Erythroblast (primary cell): ENCODE measurements at places on chromosomes 6 and 20.

DNA sequence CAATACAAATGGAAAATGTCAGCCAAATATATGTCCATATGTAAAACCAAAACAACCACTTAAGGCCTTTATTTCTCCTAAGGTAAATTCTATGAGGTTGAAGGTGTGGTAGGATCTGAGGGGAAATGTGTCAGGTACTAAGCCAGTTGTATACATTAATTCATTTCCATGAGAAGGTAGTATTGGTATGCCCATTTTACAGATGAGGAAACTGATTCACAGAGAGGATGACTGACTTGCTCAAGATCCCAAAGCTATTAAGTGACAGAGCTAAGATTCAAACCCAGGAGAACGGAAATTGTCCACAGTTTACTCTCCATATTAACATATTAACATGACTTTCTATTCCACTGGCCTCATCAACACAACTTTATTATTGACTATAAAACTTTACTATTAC is 64.1 kb upstream of the MAP7 start:
- no peak for DNase-seq

GRCh38 chr6:14880052-14880451 is 365.8 kb upstream of the JARID2 start:
- no peak for DNase-seq

- no peak for DNase-seq
Measured at GRCh38 chr20:47041396-47041899, 146.8 kb downstream of the EYA2 start.

DNA sequence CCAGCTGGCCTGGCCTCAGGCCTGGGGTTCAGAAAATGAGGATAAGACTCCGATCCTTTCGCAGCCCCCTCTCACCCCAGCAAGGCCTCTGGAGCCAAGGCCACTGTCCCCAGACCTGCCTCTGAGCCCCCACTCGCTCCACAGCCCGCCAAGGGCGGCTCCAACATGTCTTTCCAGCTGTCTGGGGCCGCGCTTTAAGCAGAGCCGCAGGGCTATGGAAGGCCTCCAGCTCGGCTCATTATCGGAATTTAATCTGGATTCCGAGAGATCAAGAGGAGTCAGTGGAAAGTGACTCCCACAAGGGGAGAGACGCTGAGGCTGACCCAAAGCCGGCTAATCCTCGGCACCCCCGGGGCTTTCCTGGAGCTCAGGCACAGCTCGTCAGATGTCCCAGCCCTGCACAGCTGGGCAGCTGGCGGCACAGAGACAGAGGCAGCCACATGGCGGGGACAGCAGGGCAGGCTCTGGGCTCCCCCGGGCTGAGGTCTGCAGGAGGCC is 41.8 kb downstream of the BMP7 start:
- no peak for DNase-seq

DNA sequence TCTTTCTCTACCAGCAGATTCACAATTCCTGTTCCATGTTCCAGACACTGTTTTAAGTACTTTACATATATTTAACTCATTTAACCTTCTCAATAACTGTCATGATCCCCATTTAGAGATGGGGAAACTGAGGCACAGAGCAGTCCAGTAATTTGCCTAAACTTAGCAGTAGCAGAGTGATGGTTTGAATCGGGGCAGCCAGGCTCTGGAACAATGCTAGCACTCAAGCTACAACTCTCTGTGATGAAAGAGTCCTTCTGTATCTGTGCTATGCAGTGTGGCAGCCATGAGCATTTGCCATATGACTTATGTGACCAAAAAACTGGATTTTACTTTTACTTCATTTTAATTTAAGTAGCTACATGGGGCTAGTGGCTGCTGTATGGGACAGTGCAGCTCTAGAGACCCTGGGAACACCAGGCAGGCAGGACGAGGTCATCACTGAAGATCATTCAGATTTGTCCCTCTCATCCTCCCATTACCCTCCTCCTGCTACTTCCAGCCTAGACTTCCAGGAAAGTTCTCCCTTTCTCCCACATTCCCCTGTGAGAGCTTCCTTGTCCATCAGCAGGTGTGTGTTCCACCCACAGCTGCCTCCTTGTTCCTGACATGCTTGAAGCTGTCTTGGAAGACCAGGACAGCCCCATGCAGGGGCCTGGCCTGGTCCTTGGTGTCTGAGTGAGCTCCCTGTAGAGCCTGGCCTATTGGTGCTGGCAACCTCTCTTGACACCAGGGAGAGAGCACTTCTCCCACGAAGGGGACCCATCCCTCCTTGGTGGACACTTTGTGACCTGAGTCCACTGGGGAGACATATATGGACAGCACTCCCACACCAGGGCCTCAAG is 157.0 kb downstream of the MRPL14 start:
- no peak for DNase-seq

GRCh38 chr20:38032585-38033329 is 499 bp downstream of the TTI1 start:
- DNase-seq, result peak; percentile 90

- peak; percentile 65 for DNase-seq
Measured at GRCh38 chr6:75266716-75267291, 17.8 kb downstream of the TMEM30A start.

- no peak for DNase-seq
Measured at GRCh38 chr6:56242346-56242745, 5.0 kb downstream of the COL21A1 start.

DNA sequence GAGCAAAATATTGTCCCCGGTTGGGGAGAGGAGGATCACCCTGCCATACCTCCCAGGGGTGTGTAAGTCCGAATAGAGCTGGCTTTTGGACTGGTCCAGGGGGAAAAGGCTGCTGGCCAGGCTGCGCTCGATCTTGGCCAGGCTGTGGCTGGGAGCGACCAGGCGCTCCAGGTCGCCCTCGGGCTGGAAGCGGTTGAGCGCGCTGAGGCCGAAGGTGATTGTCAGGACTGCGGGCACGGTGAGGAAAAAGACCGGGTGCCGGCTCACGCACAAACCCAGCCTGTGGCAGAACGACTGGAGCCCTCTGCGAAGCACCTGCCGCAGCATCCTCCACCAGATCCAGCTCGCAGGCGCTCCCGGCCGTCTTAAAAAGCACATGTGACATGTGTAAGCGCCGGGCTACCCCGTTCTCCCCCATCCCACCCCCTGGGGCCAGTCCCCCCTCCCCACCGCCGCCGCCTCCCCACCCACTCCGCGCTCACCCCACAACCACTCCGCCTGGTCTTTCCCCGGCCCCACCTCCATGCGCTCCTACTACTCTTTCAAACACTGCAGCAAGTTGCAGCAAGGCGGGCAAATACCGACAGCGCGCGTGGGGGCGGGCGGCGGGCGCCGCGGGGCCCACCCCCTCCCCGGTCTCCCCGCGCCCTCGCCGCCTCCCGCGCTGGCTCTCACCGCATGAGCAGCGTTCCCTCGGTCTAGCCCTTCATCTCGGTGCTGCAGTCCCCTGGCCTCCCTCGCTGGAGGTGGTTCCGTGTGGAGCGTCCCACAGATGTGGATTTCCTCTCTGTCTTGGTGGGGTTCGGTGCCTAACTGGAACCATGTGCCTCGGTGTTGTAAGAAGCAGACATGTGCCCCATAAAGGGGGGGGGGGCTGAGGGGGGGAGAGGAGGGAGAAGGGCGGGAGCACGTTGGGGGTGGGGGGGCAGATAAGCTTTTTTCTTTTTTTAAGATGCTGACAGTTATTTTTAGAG is 42.4 kb downstream of the PTCHD4 start:
- DNase-seq, result no peak

- no peak for DNase-seq
Measured at GRCh38 chr20:40686434-40686882, 2.6 kb downstream of the MAFB start.

GRCh38 chr20:37757550-37757949 is 63.7 kb downstream of the CTNNBL1 start:
- no peak for DNase-seq

GRCh38 chr6:52125572-52125971 is 38.2 kb upstream of the PKHD1 start:
- no peak for DNase-seq

DNA sequence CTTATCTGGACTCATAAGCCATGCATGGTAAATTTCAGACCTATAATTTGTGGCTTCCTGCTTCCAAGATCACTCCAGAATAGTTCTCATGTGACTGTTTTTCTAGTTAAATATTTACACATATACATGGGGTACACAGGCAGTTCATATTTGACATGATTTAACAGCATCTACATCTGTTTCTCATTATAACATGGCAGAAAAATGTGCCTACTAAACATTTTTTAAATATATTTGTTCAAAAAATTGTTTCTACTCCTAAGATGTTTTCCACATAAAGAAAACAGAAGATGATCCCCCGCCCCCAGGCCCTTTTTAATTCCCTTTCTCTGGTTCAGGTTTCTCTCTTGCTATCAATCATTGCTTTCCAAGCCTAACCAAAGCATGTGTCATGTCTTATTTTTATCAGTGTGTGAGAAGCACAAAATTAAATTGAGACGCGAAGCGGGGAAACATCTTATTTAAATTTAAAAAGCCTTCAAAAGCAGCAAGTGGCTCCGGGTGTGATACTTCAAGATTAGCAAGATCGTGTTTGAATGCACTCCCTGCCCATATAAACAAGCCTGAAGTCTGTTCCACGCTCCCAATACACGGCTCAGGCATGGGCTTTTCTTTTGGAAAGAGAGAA is 37.3 kb downstream of the IPCEF1 start:
- no peak for DNase-seq

- no peak for DNase-seq
Measured at GRCh38 chr6:31586599-31587281, 663 bp downstream of the LST1 start.

- no peak for DNase-seq
Measured at GRCh38 chr6:146337376-146337775, 206.3 kb upstream of the RAB32 start.

DNA sequence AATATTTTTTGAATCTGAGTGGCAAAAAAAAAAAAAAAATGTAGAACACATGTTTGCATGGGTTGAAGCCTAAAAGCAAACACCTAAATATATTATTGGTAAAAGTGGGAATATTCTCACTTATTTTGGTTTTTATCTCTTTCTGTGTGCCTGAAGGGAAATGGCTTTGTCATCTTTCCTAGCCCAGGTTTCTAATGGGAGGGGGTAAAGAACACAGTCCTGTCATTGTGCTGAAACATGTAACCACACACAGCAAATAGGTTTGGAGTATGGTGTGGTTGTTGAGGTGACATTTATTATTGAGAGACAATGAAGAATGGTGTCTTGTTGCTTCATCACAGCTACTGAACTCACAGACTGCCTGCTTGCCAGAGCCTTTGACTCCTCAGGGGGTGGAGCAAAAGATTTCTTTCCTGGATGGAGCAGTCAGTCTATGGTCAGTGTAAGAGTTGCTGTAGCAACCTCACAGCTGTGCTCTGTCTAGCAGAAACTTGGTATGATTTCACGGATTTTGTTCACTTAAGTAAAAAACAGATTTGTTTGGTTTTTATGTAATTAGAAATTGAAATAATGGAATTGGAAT is 70.2 kb downstream of the CEP57L1 start:
- DNase-seq, result peak; percentile 24
